ENCODE measurements at places on chromosomes 5 and 9.
A peak's percentile ranks its signal among the peaks of the same experiment; 100 is the strongest.

- H3K4me3 ChIP-seq = no peak overlapping the region
- peak overlapping the region; percentile 21 for H3K27ac ChIP-seq
- peaks cover 7% of the 10 kb centered on the region for H3K4me1 ChIP-seq
- no peak for DNase-seq
- no peaks in the 10 kb centered on the region for H3K27me3 ChIP-seq
- H3K36me3 ChIP-seq = no peaks in the 10 kb centered on the region
These were observed 18.1 kb upstream of the SYK start for GRCh38 chr9:90783552-90783951.

- peaks cover 13% of the 10 kb centered on the region for H3K4me1 ChIP-seq
- no peak overlapping the region for H3K4me3 ChIP-seq
- H3K27ac ChIP-seq = no peak overlapping the region
These were observed 171.8 kb upstream of the TNC start for GRCh38 chr9:115289757-115290208.

DNA sequence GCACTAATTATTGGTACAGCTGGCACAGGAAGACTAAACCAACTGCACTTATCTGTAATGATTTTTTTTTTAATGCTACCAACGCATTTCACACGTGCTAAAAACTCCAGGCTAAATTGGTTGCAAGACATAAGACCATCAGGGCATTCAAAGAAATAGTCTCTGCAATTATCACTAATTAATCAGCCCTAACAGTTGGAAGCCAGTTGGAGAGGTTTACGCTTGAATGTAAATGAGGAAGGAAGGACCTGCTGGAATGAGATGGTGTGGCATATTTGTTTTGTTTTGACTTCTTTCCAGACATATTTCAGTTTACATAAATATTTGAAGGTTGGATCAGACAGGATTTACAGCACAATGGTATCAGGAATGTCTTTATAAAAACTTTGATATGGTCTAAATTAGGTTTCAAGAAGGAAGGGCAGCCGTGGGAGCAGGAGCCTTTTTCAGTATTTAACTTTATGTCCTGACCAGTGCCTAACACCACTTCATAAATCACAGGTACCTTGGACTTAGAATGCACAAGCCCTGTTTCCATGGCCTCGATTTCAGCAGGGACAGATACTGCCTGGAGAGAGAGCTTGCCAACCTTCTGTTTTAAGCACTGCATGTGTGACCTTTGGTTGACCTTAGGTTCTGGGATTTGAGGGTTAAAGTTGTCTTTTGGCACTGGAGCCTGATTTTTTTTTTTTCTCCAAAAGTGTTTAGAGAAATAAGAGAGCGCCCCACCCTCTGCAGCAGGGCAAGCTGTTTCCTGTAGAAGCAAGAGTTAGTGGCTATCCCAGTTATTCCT, 199.8 kb upstream of the MAP3K1 start:
- peaks cover 5% of the 10 kb centered on the region for H3K36me3 ChIP-seq
- H3K27ac ChIP-seq = no peak overlapping the region
- DNase-seq = no peak
- H3K27me3 ChIP-seq = no peaks in the 10 kb centered on the region
- no peak overlapping the region for H3K4me3 ChIP-seq

DNA sequence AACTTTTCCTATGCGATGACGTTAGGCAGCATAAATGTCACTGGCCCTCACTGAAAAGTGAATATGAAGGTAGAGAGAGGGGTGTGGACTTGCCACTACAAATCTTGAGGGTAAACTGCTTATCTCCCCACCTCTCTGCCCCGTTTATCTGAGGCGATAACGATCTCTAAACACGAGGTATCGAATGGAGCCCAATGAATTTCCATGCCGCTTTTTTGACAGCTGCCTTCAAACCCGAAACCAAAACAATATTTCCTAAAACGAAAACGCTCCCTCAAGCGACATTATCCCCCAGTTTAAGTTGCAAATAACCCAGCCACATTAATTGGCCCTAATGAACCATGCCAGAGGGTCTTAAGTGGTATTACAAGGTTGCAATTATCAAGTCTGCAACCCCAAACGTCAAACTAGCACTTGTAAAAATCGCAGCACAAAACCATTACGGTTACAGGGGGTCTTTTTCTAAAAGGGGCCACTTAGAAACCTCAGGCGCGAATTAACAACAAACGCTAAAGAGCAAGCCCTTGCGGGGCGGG, 1.4 kb downstream of the NR3C1 start:
- no peak for DNase-seq
- peak overlapping the region; percentile 62 for H3K27ac ChIP-seq
- no peaks in the 10 kb centered on the region for H3K36me3 ChIP-seq
- peaks cover 40% of the 10 kb centered on the region for H3K27me3 ChIP-seq
- H3K4me1 ChIP-seq = peaks cover 24% of the 10 kb centered on the region

GRCh38 chr5:124796495-124796894, 50.1 kb upstream of the ZNF608 start:
- DNase-seq = no peak
- peaks cover 12% of the 10 kb centered on the region for H3K4me1 ChIP-seq
- H3K36me3 ChIP-seq = no peaks in the 10 kb centered on the region
- no peak overlapping the region for H3K4me3 ChIP-seq

- peak within 1 kb of the TSS; percentile 99 for H3K27ac ChIP-seq
- DNase-seq = peak; percentile 53
- no peaks in the 10 kb centered on the region for H3K27me3 ChIP-seq
- peak within 1 kb of the TSS; percentile 94 for H3K4me3 ChIP-seq
- H3K36me3 ChIP-seq = peaks cover 8% of the 10 kb centered on the region
These were observed at the start of gene SERINC5 for GRCh38 chr5:80255811-80256712. Gene SERINC5 (minus strand): TSS chr5:80256048. CDS start chr5:80255922, 126 bp downstream.

- H3K4me3 ChIP-seq = no peak overlapping the region
- no peaks in the 10 kb centered on the region for H3K36me3 ChIP-seq
- no peak for DNase-seq
- peaks cover 22% of the 10 kb centered on the region for H3K27me3 ChIP-seq
- no peak overlapping the region for H3K27ac ChIP-seq
- H3K4me1 ChIP-seq = no peaks in the 10 kb centered on the region
These were observed 38.6 kb upstream of the OLFM1 start for GRCh38 chr9:135048758-135049444.

- H3K4me3 ChIP-seq = no peak overlapping the region
- DNase-seq = no peak
- H3K4me1 ChIP-seq = peaks cover 28% of the 10 kb centered on the region
- no peak overlapping the region for H3K27ac ChIP-seq
- H3K36me3 ChIP-seq = peaks cover 6% of the 10 kb centered on the region
These were observed 222.9 kb downstream of the AOPEP start for GRCh38 chr9:94949370-94949769.

DNA sequence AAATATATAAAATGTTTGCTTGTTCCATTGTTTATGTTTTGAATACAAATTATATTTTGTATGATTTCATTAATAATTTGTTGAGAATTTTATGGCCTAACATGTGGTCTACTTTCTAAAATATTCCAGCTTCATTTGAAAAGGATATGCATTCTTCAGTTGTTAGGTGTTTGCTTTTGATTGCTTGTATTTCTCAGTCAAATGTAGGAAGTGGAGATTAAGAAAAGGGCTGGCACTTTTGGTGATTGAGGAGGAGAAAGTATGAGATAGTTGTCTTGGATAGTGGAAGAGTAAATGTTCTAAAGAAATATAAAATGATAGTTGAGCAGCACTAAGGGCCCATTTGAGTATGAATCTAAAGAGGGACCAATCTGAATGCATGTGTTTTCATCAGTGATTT, 23.1 kb downstream of the JAK2 start:
- DNase-seq = no peak
- H3K27me3 ChIP-seq = no peaks in the 10 kb centered on the region
- peaks cover 14% of the 10 kb centered on the region for H3K36me3 ChIP-seq
- H3K27ac ChIP-seq = no peak overlapping the region
- H3K4me3 ChIP-seq = no peak overlapping the region

DNA sequence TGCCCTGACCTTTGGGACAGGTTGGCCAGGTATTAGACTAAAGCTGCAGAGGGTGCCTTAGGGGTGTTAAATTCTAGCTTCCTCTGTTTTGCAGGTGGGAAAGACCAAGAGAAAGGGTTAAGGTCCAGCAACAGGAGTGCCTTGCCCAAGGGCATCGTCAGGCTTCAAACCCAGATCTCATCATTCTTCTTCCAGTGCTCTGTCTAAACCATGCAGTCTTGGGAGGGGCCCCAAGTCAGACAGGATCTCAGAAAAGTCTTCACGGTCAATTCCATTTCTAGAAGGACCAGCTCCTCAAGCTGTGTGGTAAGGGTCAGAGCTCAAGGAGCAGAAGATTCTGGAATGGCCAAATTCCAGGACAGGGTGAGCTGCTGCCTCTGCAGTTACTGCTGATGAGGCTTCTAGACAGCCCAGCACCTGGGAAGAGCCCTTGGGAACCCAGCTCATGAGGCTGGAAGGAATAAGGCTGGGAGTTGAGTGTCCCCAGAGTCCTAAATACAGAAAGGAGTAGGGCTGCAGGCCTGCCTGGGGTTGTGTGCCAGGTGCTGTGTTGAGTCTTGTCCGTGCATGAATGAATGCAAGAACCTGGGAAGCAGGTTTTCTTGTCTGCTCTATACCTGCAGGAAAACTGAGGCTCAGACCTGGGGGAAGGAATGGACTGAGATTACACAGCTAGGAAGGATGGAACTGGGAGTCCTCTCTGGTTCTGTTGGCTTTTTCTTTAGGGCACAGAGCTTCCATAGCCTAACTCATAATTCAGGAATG, 69.3 kb downstream of the WWC1 start:
- H3K27ac ChIP-seq = peak overlapping the region; percentile 73
- no peak for DNase-seq
- H3K36me3 ChIP-seq = no peaks in the 10 kb centered on the region
- peaks cover 49% of the 10 kb centered on the region for H3K4me1 ChIP-seq
- H3K4me3 ChIP-seq = no peak overlapping the region
- H3K27me3 ChIP-seq = no peaks in the 10 kb centered on the region

DNA sequence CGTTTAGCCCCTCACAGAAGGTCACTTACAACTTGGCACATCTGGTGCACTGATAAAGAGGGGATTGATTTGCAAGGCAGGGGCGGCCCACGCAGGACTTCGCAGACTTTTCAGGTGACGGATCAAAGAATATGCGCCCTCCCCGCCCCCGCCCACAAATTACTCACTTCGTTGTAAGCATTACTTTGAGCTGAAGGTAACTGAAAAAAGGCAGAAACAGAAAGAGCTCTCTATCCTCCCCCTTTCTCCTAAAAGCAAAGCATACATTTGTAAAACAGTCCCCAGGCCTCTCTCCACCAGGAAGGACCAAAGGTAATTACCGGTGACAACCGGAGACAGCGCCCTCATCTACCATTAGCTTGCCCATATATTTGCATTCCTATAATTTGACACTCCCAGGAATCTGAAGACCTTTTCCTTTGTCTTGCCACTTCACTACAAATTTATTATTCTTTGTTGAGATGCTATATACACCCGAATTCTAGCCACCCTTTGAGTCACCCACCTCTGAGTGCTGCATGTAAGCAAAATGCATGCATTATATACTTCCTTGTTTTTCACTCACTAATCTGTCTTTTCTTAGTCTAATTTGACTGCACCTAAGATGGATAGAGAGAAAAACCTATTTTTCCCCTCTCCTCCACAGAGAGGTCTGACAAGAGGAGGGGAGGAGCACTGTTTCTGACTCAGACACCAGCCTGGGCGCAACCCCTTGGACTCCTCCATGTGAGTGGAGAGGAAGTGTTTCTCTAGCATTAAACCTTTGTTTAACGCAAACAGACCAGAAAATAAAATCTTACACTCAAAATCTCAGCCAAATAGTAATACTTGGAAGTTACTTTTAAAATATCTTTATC, 74.7 kb upstream of the SPIN1 start:
- peak overlapping the region; percentile 33 for H3K27ac ChIP-seq
- H3K36me3 ChIP-seq = no peaks in the 10 kb centered on the region
- DNase-seq = no peak
- no peak overlapping the region for H3K4me3 ChIP-seq

DNA sequence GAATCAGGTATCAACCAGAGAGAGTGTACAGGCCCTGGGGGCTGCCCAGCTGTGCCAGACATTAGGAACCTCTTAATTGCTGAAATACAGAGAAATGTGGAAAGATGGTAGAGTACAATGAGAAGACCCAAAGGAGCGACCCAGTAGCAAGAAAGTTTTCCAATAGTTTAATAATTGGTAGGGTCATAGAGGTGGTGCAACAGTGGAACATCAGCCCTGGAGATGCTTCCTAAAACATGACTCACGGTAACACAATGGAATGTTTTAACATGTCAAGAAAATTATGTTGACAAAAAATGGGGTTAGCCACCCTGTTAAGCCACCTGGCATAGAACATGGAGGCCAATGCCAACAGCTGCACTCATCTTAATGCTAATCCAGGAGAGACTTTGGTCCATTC, 284.1 kb downstream of the ELAVL2 start:
- no peak for DNase-seq
- H3K36me3 ChIP-seq = no peaks in the 10 kb centered on the region
- no peak overlapping the region for H3K27ac ChIP-seq

All from progenitor cell of endocrine pancreas (in vitro differentiated cells).